ENCODE measurements at places on chromosomes 11 and 22.
A peak's percentile ranks its signal among the peaks of the same experiment; 100 is the strongest.

- no peak for DNase-seq
These were observed 301.7 kb upstream of the PITPNB start for GRCh38 chr22:28220626-28221363.

GRCh38 chr11:27187075-27187847 is 146.6 kb downstream of the BBOX1 start:
- no peak for DNase-seq

DNA sequence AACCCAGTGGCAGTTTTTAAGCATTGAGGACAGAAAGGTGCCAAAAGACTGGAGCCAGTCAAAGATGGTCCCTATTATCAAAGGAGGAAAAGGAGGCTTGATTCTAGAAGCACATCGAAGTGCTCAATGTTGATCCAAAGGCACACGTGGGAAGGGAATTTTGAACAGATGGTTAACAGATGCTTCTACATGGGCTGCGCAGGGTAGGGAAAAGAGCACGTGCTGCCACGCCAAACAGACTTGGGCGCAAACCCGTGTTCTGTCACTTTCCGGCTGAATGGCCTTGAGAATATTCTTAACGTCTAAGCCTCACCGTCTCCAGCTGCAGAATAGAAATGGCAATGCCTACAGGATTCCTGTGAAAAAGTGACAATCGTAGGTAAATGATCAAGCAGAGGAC is 217.9 kb upstream of the MTNR1B start:
- no peak for DNase-seq

DNA sequence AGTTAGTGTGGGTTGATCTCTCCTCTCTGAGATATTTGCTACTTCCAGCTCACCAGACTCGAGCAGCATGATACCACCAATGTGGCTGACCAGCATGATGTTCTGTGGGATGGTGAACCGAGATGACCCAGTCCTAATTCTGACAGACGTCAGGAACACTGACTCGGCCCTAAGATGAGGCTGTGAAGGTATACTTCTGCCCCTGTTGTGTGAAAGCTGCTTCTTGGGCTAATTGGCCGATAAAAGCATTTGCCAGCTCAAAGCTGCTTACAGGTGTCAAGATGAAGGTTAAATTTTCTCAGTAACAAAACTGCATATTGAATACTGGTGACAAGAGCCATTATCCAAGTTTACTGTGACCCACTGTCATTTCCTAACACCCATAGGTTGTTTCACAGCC is 151.4 kb downstream of the BRD1 start:
- no peak for DNase-seq

- DNase-seq = no peak
These were observed 631.6 kb downstream of the BRD1 start for GRCh38 chr22:49196046-49196511.

DNA sequence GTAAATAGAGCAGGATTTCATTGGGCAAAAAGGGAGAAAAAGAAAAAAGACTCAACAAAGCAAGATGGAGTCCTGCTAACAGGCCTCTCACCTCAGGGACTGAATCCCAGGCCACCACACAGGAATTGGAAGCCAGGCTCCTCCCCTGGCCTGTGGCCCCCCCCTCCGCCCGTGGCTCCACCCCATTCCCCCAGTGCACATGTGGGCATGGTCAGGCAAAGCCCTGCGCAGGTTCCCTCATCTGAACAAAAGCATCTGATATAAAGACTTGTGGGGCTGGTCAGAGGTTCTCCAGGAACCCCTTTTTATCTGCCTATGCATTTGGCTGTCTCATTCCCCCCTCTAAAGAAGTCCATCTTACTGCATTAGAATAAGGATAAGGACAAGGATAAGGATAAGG is 46.0 kb upstream of the PAK1 start:
- no peak for DNase-seq

DNA sequence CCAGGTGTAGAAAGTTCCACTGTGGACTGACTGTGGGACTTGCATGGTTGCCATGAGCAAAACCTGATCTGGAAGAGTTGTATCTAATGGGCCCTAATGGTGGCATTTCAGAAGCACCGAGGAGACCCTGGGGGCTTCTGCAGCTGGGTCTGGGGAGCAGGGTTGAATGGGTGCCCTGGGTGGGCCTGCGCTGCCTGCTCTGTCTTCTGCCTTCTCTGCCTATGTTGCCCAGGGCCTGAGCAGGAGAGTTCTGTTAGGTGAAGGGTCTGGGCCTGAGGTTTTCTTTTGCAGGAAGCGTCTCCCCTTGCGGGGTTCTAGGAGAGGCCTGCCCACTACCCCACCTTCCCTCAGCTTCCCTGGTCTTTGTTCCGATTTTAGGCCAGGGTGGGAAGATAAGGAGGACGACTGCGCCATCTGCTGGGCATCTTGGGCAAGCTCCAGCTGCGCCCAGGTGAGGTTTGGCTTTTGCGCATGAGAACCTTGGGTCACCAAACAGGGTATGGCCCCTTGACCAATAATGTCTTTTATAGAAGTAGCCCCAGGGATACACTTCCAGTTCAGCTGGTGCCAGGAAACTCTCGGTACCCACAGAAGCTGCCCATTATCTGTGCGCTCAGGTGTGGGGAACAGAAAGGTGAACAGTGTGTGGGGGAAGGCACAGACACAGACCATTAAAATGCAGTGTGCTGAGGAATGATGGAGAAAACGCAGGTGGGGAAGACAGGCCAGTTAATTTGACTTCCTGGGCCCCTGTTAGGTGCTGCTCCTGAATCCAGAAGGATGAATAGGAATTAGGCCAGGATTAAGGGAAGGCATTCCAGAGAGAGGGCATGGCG is 23.2 kb downstream of the COMMD9 start:
- no peak for DNase-seq

GRCh38 chr11:38687008-38687407 is 2089.0 kb upstream of the RAG2 start:
- DNase-seq = no peak

- no peak for DNase-seq
These were observed 1057.2 kb downstream of the NTM start for GRCh38 chr11:132427611-132428010.

- no peak for DNase-seq
These were observed 79.5 kb upstream of the SLC25A18 start for GRCh38 chr22:17483688-17484372.

GRCh38 chr11:120807414-120808150 is 216.3 kb upstream of the TBCEL start:
- DNase-seq = no peak

DNA sequence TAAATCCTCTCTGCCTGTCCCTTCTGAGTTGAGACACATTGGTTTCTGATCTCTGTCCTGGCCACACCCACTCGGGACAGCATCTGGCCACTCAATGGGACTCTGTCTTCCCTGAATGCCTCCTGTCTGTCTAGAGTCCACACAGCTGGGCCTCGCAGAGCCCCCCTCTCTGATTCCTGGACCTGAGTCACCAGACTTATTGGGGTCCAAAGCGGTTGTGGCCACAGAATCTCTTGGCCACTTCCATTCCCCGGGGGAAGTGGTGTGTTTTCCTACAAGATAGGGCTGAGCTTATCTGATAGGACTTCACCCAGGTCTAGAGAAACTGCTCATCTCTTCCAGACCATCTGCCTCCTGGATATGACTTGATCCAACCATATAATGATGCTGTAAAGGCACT is 57.4 kb upstream of the WNT11 start:
- DNase-seq = no peak

- no peak for DNase-seq
These were observed 85.2 kb upstream of the MYOD1 start for GRCh38 chr11:17633987-17634775.

DNA sequence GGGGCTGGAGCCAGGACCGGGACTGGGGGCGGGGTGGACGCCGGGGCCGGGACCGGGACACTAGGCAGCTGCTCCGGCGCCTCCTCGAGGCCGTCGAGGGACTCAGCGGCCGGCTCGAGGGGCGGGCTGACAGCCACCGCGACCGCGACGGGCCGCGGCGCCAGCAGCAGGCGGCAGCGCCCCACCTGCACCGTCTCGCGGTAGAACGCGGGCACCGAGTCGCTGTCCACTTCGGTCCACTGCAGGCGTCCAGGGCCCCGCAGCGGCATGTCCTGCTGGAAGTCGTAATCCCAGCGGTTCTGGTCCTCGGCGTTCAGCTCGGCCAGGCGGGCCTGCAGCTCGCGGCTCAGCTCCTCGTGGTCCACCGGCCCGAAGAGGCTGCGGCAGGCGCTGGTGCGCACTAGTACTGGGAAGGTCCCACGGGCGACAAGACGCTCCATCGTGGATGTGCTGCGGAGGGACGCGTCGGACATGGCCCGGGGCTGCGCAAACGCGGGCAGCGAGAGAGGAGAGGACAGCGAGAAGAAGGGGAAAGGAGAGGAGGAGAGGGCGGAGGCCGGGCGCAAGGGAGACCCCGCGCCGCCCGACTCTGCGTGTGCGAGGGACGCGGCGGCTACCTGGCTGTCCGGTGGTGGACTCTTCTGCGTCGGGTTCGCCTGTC is 428 bp downstream of the CDKN1C start:
- DNase-seq = no peak

DNA sequence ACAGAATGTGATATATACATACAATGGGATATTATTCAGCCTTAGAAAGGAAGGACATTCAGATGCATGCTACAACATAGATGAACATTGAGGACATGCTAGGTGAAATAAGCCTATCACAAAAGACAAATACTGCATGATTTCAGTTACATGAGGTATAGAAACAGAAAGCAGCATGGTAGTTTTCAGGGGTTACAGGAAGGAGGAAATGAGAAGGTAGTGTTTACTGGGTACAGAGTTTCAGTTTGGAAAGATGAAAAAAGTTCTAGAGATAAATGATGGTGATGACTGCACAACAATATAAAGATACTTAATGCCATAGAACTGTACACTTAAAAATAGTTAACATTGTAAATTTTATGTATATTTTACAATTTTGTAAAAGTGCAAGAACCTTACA is 266.7 kb upstream of the C11orf87 start:
- DNase-seq = no peak

- DNase-seq = no peak
These were observed 18.0 kb upstream of the UBASH3B start for GRCh38 chr11:122637541-122637940.

GRCh38 chr11:67054836-67055523 is 1.7 kb upstream of the RHOD start:
- no peak for DNase-seq

DNA sequence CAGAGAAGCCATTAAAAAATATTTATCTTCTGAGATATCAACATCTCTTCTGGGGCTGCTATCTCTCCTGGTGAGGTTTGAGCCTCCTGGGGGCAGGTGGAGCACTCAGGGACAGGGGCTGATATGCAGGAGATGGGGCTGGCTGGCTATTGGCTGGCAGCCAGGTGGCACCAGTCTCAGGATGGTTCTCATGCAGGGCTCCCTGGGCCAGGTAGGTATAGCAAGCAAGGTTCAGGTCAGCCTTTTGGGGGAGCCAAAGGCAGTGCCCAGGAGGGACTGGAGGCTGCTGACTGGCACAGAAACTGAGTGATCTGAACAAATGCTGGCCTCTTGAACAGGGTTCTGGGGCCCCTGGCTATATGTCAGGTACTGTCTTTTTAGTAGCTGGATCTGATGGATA is 29.7 kb upstream of the EMSY start:
- no peak for DNase-seq

DNA sequence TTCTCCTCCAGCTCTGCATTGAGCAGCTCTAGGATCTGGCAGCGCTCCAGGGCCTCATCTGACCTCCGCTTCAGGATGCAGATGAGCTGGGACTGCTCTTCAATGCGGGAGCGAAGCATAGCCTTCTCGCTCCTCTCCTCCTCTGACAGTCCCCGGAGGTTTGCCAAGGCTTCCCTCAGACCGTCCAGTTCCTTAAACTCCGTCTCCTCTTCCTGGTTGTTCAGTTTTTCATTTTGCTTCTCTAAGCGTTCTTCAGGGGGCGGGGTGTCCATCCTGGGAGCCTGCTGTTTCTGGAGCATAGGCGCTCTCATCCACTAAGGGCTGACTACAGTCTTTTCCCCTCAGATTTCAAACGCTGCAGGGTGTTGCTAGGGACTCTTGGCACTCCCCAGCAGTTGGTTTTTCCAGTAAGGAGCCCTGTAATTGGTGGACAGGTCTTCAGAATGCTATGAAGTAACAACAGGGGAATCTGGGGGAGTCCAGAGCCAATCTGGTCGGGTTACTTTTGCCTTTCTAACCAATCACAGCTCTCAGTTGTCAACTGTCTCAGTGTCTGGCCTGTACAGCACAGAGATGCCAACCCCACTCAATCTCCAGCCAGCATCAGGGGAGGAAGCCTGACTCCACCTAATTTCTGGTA is at the start of gene CCDC89:
Gene CCDC89 (minus strand): TSS at position 376 of the 640 bp plus-strand sequence. CDS start 65 bp downstream, at position 311.
- peak; percentile 10 for DNase-seq

GRCh38 chr11:112745973-112746372 is 215.2 kb upstream of the NCAM1 start:
- no peak for DNase-seq
